Jurkat, Clone E6-1 (cell line): ENCODE measurements at places on chromosomes 2 and 18.

- DNase-seq = no peak
These were observed 149.5 kb upstream of the DLX2 start for GRCh38 chr2:172252154-172252553.

DNA sequence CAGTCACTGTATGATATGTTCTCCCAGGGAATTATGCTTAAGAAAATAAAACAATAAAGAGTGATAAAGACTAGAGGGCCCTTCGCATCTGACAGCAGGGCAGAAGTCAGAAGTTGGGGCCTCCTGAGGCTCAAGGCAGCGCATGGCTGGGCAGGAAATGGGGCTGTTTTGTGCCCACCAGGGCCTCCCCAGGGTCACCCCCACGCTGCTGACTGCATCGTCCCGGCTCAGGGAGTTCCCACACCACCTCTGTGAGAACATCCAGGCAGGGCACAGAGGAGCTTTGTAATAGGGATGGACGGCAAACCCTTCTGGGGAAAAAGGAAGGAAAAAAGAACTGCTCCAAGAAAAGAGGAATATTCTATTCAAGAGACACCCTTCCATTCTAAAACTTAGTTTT is 41.2 kb downstream of the PAX3 start:
- no peak for DNase-seq

DNA sequence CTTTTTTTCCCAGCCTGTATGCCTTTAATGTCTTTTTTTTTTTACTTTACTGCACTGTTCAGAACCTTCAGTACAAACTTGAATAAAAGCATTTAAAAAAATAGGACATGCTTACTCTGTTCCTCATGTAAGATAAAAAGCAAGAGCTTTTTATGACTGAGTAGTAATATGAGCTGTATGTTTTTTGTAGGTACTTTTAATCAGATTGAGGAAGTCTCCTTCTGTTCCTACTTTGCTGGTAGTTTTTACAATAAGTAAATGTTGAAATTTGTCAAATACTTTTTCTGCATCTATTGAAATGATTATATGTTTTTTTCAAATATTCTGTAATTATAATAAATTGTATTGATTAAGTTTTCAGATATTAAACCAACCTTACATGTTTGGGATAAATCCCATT is 189.8 kb downstream of the FAM210A start:
- no peak for DNase-seq

- DNase-seq = no peak
These were observed 164.1 kb downstream of the GLI2 start for GRCh38 chr2:120899771-120900170.

- DNase-seq = no peak
These were observed 335.8 kb downstream of the SMAD2 start for GRCh38 chr18:47594621-47595086.

DNA sequence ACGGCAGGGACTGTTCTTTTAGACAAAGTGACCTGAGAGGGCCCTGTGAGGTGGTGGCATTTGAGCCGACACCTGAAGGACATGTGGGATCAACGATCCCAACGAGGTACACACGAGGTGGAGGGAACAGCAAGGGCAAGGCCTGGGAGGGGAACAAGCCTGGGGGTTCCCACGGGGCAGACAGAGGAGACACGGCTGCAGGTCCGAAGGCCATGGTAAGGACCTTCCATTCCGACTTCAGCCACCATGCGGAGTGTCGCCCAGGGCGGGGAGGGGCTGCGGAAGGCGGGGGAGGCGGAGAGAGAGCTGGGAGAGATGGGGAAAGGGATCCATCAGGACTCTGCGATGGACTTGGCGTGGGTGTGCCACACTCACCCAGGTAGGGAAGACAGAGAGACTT is 151.8 kb downstream of the HDAC4 start:
- no peak for DNase-seq

GRCh38 chr2:100983684-100984310 is 18.3 kb upstream of the RPL31 start:
- DNase-seq = no peak

- DNase-seq = no peak
These were observed 557 bp upstream of the E2F6 start for GRCh38 chr2:11466307-11467128.

DNA sequence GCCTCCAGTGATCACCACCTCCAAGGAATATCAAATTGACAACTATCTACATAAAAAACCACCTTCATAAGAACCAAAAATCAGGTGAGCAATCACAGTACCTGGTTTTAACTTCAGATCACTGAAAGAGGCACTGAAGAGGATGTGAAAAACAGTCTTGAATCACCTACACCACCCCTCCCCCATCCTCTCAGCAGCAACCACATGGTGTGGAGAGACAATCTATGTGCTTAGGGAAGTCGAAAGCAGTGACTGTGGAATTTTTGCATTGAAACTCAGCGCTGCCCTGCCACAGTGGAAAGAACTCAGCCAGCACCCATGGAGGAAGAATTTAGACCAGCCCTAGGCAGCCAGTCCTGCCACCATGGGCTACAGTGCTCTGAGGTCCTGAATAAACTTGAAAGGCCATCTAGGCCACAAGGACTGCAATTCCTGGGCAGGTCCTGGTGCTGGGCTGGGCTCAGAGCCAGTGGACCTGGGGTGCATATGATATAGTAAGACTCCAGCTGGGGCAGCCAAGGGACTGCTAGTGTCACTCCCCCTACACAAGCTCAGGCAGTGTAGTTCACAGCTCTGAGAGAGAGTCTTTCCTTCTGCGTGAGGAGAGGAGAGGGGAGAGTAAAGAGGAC is 75.6 kb downstream of the ATL2 start:
- DNase-seq = peak; percentile 28

GRCh38 chr18:47912794-47913585 is 17.5 kb downstream of the SMAD2 start:
- DNase-seq = no peak

- DNase-seq = peak; percentile 5
These were observed 35.7 kb downstream of the ACVR1C start for GRCh38 chr2:157592948-157593347.
